ENCODE measurements at places on chromosomes 12 and 14.

- DNase-seq = no peak
Observed at GRCh38 chr12:86122846-86123468, 133.2 kb downstream of the MGAT4C start.

DNA sequence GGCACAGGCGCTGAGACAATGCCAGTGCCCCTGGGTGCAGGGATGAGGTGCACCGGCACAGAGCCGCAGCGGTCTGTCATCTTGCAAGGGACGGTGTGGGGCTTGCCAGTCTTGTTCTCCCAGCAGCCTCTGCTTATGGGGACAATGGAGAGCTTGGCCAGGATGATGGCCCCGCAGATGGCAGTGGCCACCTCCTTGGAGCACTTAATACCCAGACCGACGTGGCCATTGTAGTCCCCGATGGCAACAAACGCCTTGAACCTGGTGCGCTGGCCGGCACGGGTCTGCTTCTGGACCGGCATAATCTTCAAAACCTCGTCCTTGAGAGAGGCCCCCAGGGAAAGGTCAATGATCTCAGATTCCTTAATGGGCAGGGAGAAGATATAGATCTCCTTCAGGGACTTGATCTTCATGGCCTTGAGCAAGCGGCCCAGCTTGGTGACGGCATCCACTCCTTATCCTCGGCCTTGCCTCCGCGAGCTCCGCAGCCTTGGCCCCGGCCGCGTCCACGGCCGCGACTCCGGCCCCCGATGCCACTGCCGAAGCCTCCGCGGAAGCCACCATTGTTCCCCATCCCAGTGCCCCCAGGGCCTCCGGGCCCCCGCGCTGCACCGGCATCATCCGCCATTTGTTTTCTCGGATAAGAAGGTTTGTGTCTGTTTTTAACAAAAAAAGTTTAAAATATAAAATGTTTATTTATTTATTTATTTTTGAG, 29.9 kb downstream of the VRTN start:
- DNase-seq = no peak

DNA sequence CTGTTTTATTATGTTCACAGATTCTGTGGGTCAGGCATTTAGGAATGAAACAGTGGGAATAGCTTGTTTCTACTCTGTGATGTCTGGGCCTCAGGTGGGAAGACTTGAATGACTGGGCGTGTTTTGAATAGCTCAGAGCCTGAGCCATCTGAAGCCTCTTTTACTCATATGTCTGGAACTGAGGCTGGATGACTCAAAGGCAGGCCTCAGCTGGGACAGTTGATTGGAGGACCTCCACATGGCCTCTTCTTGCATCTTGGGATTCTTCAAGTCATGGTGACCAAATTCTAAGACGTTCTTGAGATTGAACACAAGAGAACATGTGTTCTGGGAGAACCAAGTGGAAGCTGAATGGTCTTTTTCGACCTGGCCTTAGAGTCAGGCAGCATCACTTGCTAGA, 45.8 kb upstream of the TBX3 start:
- no peak for DNase-seq

DNA sequence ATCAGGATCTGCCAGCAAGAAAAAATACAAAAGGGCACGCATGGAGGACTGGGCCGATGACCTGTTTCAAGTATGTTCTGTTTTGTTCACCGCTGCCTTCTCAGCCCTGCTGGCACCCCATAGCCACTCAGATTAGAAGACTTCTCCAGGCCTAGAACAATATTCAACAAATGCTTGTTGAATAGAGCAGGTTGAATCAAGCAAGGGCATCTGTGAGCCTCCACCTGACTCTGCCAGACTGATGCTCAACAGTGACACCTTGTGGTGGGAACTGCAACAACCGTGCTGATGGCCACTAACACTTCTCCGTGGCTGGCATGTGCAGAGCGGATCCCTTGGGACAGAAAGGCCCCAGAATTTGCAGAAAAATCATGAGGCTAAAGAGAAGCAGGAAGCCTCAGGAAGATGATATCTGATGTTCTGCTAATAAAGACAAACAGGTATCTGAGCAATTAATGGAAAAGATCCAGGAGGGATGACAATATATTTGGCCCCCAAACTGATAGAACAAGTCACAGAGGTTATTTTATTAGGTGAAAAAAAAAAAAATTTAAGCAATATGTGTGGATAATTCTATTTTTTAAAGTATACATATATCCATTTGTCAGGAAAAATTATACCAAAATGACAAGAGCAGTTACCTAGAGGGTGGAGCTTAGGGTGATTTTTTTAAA, 114.3 kb downstream of the KSR2 start:
- DNase-seq = peak; percentile 40

- DNase-seq = no peak
Observed at GRCh38 chr14:28083389-28083788, 683.2 kb upstream of the FOXG1 start.

- DNase-seq = no peak
Observed at GRCh38 chr12:20187456-20187855, 180.9 kb upstream of the PDE3A start.

DNA sequence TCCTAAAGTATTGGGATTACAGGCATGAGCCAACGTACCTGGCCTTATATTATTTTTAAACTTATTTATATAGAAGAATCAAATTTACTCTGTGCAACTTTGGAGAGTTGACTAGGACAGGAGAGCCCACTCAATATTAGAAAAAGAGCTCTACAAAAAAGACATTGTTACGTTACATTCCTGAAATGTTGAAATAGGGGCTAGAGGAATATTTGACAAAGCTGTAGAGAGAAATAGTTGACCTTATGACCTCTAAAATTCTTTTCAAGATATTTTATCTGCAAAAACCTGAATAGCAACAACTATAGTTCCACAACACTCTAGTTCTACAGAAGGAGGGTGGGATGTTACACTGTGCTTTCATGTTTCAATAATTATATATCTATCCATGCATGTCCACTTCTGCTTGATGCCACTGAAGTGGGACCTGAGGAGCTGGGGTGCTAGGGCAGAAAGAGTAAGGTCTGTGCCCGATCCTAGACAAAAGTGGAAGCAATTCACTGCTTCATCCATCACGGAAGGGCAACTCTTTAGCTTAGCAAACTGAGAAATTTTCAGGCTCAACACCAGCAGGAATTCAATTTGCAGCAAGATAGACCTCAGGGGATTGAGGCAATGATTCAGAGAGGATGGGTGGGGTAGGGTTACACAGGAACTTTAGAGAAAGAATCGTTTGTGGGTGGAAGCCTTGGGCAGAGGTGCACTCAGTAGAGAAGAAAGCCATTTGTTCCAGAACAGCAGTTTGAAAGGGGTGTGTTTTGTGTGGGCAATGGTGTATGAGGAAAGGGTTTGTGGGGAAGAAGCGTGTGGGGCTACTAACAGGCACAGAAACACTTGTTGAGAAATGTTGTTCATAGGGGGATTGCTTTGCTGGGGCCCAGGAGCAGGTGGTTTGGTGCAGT, 16.0 kb upstream of the RNASE10 start:
- no peak for DNase-seq

DNA sequence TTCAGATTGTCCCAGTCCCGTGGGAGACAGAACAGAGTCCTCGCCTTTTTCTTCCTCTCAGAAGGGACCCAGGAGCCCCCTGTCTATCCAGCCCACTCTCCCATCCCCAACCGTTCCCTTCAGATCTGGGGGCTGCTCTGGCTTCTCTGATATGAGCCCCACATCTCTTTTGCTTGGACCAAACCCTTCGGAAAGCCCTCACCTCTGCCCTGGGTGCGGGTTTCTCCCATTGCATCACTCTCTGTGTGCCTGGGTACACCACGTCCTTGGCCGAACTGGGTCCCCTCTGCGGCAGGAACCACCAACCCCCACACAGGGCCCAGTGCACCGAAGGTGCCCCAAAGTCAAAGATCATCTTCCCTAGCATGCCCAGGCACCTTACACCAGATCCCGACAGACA, 87.8 kb downstream of the DICER1 start:
- DNase-seq = no peak

- no peak for DNase-seq
Observed at GRCh38 chr12:119692997-119693396, 25.1 kb downstream of the PRKAB1 start.

- no peak for DNase-seq
Observed at GRCh38 chr12:7369274-7369729, 65.4 kb downstream of the ACSM4 start.

GRCh38 chr14:87411370-87411769, 581.6 kb downstream of the GALC start:
- DNase-seq = no peak

DNA sequence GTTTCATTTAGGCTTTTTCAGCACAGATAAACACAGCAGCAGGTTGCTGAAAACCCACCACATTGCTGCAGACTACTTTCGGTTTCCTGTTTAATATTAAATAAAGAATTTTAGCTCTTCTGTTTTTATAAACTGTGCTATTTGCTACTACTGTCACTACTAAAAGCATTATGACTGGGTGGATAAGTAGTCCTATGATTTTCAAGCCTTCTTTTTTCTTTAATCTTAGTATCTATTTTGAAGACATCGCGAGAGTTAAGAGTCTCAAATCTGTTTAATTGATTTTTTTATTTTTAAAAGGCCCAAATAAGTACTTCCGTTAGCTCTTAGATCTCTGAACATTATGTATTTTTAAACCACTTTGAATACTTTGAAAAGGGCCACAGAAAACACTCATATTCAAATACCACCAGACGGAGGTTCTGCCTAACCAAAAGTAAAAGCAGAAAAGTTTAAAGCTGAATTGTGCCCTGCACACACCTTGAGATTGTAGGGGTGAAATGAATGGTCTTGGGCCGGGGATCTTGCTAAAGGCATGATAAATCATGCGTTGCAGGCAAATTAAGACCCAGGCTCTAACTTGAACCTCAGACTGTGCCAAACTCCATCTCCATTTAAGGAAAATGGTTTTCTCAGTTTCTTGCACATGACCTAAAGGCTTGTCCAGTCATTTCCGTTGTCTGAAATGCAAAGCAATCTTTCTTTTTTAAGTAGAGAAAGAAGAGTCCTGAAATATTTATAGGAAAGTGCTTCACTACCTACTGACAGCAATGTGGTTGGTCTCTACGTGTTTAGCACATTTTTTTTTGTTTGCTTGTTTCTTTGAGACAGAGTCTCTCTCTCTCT, 13.6 kb upstream of the FOXN3 start:
- DNase-seq = no peak
